ENCODE measurements at places on chromosomes 16 and 17. TPM values are rescaled to one million over a fixed set of nuclear protein-coding genes. Genes with fewer than 3 reads are reported as not detected.

DNA sequence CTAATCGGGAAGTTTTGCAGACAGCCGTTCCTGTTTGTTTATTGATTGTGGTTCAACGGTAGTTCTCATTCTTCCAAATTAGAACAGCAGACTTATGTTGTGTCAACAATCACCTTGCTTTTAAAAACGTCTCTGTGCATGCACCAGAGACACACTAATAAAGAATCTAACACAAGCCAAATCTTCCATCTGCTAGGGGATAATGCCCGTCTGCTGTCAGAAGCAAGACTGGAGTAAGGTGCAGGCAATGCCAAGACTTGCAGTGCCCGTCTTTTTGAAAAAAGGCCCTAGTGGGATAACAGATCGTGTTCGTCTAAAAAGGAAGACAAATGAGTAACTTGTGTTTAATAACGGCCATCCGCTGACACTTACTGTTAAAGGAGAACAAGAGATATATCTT lies 158.4 kb downstream of the KCNJ2 start:
- DNase-seq: no peak

MPV17L gene
- total RNA-seq: not detected

MT4 gene
- not detected for total RNA-seq

KCNJ2 gene
- total RNA-seq: 2.6 TPM

GRCh38 chr17:10842658-10843057 lies 4.8 kb upstream of the PIRT start:
- no peak for DNase-seq

- no peak for DNase-seq
These were observed 5.8 kb upstream of the CBX4 start for GRCh38 chr17:79844869-79845600.

RMI2 gene
- total RNA-seq: 14.2 TPM

- no peak for DNase-seq
These were observed 151.2 kb downstream of the CCDC182 start for GRCh38 chr17:57593739-57594462.

HOXB4 gene
- total RNA-seq: 5.5 TPM

DNA sequence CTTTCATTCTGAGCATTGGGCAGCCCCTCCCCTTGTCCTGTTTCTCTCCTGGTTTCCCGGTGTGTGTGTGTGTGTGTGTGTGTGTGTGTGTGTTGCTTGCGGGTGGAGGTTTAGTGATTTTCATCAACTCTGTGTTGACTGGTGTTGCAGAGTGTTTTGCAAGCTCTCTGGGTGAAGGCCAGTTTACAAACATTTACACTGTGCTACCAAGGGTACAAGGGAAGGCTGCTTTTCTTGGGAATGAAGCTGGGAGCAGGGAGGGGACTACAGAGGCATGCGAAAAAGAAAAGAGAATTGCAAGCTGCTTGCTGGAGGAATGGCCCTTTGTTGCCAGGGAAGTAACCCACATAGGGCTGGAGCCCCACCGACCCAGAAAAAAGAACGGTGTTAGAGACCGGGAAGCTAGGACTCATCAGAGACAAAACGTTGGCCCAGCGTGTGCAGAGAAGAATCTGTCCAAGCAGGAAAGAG lies 29.6 kb downstream of the HS3ST3B1 start:
- no peak for DNase-seq

CASKIN2 gene
- total RNA-seq: 7.7 TPM

GRCh38 chr17:81390029-81390872 lies 5.0 kb upstream of the BAHCC1 start:
- no peak for DNase-seq

DNA sequence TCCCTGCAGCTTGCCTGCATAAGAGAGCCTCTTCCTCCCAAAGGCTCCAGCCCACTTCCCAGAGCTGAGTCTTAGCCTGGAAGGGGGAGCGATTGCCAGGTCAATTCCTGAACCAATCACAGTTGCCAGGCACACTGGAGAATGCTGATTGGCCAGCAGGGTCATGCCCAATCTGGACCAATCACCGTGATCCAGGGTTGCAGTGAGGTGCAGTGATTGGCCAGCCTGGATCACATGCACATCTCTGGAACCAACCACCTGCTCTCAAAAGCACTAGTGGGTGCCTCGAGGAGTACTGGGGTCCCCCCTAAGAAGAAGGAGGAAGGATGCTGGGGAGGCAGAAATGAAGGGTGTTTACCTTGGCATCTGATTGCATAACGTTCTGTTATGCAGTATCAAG lies 18.4 kb downstream of the NAGPA start:
- DNase-seq: no peak

DNA sequence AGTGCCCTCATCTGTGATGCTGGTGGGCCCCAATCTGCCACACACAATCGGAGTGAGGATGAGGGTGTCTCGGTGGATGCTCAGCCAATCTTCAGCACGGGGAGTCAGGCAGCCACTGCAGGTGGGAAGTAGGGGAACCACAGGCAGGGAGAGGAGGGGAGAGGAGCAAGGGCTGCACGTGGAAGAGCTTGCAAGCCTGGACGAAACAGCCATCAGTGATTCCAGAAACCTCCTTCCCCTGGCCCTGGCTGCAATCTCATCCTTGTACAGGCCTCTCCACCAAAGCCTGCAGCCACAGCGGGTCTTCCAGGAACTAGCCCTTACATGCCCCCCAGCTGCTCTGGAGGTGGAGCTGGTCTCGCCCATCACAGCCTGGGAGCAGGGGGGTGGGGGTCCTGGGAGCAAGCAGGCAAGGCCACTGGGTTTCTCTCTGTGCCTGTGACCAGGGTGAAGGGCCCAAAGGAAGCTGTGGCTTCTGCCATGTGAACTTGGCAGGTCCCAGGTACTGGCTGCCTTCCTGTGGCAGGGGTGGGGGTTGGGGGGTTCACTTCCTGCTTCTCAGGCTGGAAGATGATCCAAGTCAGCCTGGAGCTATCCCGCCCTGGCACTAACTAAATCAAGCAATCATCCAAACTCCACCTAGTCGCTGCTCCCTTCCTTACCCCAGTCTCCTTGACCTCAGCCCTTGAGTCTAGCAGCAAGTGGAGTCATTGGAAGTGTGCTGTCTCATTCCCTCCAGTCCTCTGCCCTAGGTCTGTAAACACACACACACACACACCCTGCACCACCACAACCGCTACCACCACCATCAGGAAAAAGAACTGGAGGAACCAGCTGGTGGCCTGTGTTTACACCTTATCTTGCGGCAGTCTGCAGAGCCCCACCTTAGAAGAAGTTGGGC lies 29.4 kb upstream of the MLKL start:
- no peak for DNase-seq

GRCh38 chr16:57485091-57485915 lies 990 bp downstream of the DOK4 start:
- no peak for DNase-seq

DNA sequence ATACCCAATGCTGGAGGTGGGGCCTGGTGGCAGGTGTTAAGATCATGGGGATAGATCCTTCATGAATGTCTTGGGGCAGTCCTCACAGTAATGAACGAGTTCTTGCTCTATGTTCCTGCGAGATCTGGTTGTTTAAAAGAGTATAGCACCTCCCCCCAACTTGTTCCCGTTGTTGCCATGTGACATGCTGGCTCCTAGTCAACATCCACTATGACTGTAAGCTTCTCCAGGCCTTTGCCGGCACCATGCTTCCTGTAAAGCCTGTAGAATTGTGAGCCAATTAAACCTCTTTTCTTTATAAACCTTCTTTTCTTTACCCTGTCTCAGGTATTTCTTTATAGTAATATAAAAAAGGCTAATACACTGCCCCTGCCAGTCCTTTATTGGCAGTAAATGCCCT lies 33.3 kb downstream of the RANBP10 start:
- DNase-seq: no peak

SLC12A3 gene
- 0.11 TPM for total RNA-seq

- DNase-seq: no peak
These were observed 12.6 kb upstream of the TBX2 start for GRCh38 chr17:61387011-61387410.

ABCC6 gene
- not detected for total RNA-seq

DNA sequence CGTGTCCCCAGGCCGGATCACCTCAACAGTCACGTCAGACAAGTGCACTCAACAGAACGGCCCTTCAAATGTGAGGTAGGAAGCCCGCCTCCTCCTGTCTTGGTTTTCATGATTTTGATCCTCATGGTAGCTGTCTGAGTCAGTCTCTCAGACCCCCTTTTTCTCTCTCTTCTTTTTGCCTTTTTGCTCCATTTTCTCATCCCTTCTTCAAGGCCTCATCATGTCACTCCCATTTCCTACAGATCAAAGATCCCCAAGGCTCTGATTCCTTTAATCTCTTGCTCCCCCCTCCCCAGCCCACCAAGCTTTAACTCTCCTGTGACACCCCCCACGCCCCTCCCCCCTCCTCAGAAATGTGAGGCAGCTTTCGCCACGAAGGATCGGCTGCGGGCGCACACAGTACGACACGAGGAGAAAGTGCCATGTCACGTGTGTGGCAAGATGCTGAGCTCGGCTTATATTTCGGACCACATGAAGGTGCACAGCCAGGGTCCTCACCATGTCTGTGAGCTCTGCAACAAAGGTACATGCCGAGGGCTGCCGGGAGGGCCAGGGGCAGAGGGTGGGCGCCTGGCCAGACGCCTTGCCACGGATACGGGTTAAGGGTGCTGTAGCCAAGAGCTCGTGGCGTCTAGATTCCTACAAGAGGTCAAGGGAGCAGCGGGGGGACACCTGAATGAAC lies 2.0 kb downstream of the MAZ start:
- DNase-seq: no peak

BEAN1 gene
- 0.19 TPM for total RNA-seq

DNA sequence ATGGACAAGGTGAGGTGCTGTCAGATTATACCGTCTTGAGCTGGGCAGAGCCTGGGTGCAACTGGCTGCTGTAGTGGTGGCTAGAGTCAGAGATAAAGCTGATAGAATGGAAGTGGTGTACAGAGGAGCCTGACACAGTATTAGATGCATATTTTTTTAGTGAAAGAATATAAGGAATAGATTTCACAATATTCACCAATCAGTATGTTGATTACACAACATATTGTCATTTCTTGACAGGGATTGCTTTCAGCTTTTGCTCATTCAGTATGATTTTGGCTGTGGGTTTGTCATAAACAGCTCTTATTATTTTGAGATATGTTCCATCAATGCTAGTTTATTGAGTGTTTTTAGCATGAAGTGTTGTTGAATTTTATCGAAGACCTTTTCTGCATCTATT lies 1.7 kb upstream of the CCL23 start:
- DNase-seq: no peak

DNA sequence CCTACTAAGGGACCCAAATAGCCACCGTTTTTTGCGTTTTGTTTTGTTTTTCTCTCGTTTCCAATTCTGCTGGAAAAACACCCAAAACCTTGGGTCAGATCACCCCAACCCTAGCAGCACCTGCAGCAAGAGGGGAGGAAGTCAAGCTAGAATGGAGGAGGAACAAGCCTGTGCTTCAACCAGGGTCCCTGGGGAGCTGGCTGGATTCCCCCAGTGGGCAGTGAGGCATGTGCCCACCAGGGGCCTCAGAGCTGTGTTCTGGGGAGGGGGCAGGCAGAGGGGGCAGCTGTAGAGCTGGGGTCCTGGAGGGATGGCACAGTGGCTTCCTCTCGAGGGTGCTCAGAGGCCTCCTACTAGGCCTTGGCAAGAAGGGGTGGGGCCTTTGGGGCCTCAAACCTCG lies 6.5 kb downstream of the CD79B start:
- DNase-seq: no peak

- no peak for DNase-seq
These were observed 83.4 kb downstream of the ASIC2 start for GRCh38 chr17:33209671-33210070.

CDK12 gene
- total RNA-seq: 26.0 TPM

GRCh38 chr16:20899477-20900298 lies 470 bp downstream of the DCUN1D3 start:
- DNase-seq: no peak

MLYCD gene
- 2.4 TPM for total RNA-seq

- no peak for DNase-seq
These were observed 52.0 kb downstream of the BAIAP2 start for GRCh38 chr17:81086789-81087551.

GRCh38 chr16:65547772-65548446 lies 426.0 kb upstream of the CDH11 start:
- DNase-seq: peak; percentile 92

CCL16 gene
- total RNA-seq: not detected

C16orf86 gene
- total RNA-seq: 4.6 TPM

GRCh38 chr17:31134576-31134975 lies 39.8 kb downstream of the NF1 start:
- DNase-seq: no peak
